ENCODE measurements at places on chromosomes 3 and 15. TPM values are rescaled to one million over a fixed set of nuclear protein-coding genes. Genes with fewer than 3 reads are reported as not detected.

Gene IGF2BP2
- 82.7 TPM for total RNA-seq

Gene TGM5
- not detected for total RNA-seq

Gene VGLL4
- total RNA-seq, result 68.4 TPM

Gene TERC
- total RNA-seq, result 21.7 TPM

Gene SLC51B
- not detected for total RNA-seq

Gene CNBP
- total RNA-seq, result 233 TPM

Gene LMAN1L
- not detected for total RNA-seq

Gene CFAP92
- total RNA-seq, result 0.05 TPM

Gene ANKRD34C
- not detected for total RNA-seq

Gene MST1R
- total RNA-seq, result 0.30 TPM

Gene C15orf39
- total RNA-seq, result 6.4 TPM

Gene SLC28A2
- not detected for total RNA-seq

Gene TLE3
- 31.2 TPM for total RNA-seq

Gene CEP70
- 23.5 TPM for total RNA-seq

Gene BFSP2
- not detected for total RNA-seq

Gene ADPRH
- total RNA-seq, result 1.8 TPM

Gene TEX55
- not detected for total RNA-seq

Gene CCDC191
- 2.3 TPM for total RNA-seq

Gene PEX5L
- under 0.01 TPM for total RNA-seq

Gene IMPG2
- total RNA-seq, result 0.59 TPM

Gene SLC15A2
- 0.59 TPM for total RNA-seq

Gene ZNF385D
- total RNA-seq, result not detected

Gene B3GNT5
- 11.3 TPM for total RNA-seq

Gene CXCR6
- total RNA-seq, result not detected

Gene GJD2
- not detected for total RNA-seq

Gene SLC51A
- not detected for total RNA-seq

Gene SLC24A1
- 4.4 TPM for total RNA-seq

Gene COLQ
- total RNA-seq, result 0.23 TPM

Gene CHST14
- total RNA-seq, result 13.4 TPM

Gene ZBTB47
- total RNA-seq, result 31.8 TPM

Gene UMPS
- 31.9 TPM for total RNA-seq

Gene ALDH1A2
- 0.30 TPM for total RNA-seq

Gene PIERCE2
- total RNA-seq, result 0.89 TPM

Gene LRRN1
- total RNA-seq, result not detected

Gene LSAMP
- total RNA-seq, result 5.7 TPM

Gene OXSR1
- total RNA-seq, result 31.2 TPM

Gene TTC23
- total RNA-seq, result 32.6 TPM

Gene C3orf33
- total RNA-seq, result 2.9 TPM
